ENCODE measurements at places on chromosomes 4 and X.

GRCh38 chr4:26148927-26149326 is 171.9 kb upstream of the RBPJ start:
- no peak for DNase-seq

- DNase-seq = no peak
Observed at GRCh38 chrX:124641737-124642491, 295.6 kb downstream of the SH2D1A start.

DNA sequence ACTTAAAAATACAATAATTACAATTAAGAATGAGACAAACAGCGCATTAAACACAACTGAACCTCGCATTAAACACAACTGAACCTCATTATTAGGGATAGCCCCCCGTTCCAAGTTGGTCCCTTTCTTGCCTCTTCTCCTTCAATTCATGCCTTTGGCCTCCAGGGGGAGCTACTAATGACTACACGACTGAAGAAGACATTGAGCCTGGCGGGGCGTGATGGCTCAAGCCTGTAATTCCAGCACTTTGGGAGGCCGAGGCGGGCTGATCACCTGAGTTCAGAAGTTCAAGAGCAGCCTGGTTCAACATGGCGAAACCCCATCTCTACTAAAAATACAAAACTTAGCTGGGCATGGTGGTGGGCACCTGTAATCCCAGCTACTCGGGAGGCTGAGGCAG is 56.4 kb upstream of the NWD2 start:
- no peak for DNase-seq

DNA sequence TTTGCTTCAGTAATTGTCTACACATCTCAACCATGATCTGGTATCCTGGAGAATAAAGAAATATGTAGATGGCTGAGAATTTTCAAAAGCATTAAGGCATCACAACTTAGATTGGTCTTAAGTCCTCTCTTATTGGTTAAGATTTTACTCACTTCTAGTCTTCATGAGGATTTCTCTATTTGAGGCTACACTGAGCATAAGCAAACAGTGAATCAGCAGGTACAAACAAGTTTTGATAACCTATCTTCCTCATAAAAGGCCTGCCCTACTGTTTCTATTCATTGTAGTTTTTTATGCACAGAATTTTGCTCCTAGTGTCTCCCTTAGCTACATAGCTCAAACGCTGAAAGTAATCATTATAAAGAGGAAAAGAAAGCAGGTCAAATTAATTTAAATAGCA is 460.7 kb upstream of the RPS6KA3 start:
- no peak for DNase-seq

DNA sequence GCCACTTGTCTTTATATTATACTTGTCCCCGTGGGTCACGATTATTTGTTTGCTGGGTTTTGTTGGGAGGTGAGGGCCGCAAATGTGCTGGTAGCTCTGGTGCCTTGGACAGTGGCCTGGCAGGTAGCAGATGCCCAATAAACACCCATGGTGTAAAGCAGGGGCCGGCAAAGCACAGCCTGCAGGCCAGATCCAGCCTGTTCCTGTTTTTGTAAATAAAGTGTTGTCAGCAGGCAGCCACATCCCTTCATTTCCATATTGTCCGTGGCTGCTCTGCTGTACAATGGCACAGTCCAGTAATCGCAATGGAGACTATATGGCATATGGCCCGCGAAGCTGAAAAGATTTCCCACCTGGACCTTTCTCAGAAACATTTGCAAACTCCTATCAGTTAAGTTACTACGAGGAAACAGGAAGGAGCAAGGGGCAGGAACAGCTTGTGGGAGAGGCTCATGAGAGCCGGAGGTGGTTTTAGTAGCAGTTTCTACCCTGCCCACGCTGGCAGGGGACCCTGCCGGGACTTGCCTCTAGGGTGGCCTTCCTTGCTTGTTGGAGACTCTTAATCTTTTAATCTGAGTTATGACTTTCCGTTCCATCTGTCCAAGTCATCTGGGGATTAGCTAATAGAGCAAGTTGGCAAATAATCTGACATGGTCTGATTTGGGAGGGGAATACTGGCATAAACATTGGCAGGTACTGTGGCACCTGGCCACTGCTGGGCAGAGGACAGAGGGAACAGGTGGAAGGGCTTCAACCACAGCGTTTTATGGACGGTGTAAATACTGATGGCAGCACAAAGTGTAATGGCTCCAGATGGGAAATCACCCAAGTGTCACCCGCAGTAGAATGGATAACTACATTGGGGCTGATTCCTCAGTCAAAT is 19.6 kb downstream of the CLCN4 start:
- no peak for DNase-seq

DNA sequence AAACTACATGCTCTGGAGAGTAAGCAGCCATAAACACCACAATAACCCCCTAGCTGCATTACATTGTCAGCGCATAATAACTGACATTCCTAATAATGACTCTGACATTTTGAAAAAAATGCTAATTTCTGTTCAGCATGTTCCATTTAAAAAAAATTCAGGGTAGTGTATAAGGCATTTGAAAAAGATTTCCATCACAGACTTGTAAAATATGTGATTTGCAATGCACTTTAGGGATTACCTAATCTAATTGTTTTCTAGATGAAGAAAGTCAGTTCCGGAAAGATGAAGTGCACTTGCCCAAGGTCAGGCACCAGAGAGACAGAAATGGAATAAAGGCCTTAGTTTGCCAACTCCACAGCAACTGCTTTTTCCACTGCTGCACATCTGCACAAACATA is 55.3 kb downstream of the FANCB start:
- DNase-seq = no peak

DNA sequence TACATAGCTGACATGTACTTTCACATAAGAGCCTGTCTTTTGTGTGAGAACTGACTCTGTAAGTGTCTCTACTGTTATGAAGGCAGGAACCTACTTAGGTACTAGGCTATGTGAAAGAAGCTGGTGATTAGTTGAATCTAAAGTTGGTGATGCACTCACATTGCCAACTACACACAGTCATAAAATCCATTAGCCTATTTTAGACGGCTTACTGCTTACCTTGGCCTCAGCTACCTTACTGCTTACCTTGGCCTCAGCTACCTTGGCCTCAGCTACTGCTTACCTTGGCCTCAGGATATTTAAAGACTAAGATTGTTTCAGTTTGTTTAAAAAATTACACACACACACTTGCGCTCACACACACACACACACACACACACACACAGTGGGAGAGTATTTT is 549.7 kb downstream of the IL1RAPL1 start:
- DNase-seq = no peak

- no peak for DNase-seq
Observed at GRCh38 chrX:119145241-119145653, 17.6 kb upstream of the KIAA1210 start.

GRCh38 chr4:47221721-47222120 is 190.4 kb downstream of the GABRB1 start:
- no peak for DNase-seq

DNA sequence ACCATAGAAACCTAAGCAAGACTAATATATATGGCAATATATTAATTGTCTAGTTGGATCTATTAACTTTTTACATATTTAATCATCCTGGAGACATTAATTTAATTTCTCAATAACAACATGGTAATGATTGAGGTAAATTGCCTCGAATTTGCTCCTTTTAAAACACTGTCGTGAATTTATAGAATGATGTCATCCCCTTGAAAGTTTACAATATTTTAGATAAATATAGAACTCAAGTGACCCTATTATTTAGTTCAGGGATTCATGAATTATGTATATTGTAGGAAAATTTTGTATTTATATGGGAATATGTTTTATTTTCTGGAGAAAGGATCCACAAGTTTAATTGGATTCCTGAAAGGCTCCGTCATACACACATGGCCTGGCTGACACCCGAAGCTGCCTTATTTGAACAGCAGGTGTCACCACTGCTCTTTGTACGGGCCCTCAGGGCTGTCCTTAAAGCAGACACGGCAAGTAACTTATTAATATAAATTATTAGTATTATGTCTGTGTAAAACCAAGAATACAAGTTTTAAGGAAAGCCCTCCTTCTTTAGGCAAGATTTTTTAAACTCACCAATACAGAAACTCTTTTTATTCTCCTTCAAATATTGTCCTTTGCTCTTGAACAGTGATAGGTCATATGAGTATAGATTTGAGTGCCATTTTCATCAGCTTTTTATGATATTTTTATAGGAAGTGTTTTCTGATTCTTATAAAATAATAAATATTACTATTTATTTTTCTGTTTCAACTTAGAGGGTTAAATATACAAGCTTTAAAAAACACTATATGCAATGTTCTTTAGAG is 1.9 kb upstream of the PLRG1 start:
- DNase-seq = peak; percentile 49

- no peak for DNase-seq
Observed at GRCh38 chr4:158722291-158722916, 792 bp downstream of the PPID start.

DNA sequence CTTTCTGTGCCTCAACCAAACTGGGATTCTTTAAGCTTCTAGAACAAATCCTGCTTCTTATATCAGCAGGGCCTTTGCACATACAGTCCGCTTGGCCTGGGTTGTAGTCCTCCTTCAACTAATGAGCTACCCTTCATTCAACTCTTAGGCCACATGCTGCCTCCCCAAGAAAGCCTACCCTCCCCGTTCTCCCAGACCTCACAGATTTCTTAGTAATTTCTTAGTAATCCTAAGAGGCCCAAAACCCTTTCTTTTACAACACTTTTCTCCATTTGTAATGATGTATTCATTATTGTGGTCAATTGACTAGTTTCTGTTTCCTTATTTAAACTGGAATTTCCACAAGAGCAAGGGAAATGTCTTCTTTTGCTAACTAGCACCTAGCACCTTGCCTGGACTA is 233.1 kb downstream of the PPP1R2C start:
- no peak for DNase-seq

GRCh38 chr4:93061826-93062225 is 758.1 kb downstream of the GRID2 start:
- no peak for DNase-seq

DNA sequence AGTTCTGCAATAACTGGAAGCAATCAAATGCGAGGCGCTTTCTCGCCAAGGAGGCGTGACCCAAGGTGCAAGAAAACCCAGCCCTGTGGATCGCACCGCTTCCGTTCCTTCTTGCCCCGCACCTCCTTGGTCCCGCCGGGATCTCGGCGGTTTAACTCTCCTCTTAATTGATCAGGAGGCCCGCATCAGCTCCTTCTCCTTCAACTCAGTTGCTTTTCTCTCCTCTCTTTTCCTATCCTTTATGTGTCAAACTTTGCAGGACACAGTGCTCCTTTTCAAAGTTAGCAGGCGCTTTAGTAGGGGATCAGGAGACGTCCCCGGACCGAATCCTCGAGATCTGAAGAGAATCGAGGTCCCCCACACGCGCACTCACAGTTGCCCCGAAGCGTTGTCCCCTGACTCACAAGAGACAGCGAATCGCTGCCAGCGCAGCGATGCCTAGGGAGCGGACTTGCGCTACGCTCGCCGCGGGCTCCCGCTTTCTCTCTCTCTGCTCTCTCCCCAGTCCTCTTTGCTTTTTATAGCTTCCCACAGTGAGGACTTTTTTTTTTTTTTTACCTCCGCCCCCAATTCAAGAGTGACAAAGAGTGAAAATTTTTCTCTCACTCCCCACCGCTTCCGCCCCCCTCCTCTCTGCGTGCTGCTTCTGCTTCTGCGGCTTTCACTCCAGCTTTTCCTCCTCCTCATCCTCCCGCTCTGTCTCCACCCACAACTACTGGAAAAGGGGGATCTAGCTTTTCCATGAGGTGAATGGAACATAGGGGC is at the start of gene DKK2:
DKK2 (minus strand) TSS at position 495 of the 765 bp plus-strand sequence. CDS start 722 bp downstream, outside the sequence.
- no peak for DNase-seq

- no peak for DNase-seq
Observed at GRCh38 chrX:139720136-139720535, 12.2 kb upstream of the MCF2 start.

DNA sequence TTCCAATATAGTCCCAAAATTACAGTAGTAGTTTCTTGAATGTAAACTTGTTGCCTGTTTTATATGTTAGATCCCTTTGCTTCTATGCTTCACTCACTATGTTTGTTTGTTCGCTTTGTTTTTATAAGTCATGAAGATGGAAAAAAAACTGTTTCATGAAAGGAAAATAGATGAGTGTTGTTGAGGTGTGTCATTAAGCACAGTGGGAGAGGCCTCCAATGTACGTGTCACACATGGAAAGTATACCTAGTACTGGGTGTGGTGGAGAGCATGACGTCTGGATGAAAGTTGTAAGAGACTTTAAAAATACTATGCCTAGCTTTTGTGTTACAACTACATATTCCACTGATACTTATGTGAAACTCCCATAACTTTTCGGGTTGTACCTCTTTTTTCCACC is 28.4 kb downstream of the PLS3 start:
- no peak for DNase-seq

GRCh38 chr4:145003675-145004074 is 94.3 kb downstream of the ANAPC10 start:
- DNase-seq = no peak

- DNase-seq = no peak
Observed at GRCh38 chr4:93317561-93317960, 511.0 kb upstream of the ATOH1 start.

DNA sequence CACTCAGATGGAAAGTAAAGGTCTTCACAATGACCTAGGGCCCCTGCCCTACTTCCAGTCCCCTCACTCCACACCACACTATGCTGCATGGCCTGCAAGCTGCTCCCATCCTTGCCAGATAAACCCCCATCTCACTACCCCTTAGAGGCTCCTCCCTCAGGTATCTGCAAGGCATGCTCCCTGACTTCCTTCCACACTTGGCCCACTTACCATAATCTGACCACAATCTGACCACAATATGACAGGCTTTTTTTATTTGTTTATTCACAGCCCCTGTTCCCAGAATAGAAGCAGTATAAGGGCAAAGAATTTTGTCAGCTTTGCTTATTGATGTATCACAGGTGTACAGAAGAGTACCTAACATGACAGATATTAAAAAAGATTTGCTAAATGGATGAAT is 124.7 kb downstream of the CAMK2D start:
- no peak for DNase-seq

DNA sequence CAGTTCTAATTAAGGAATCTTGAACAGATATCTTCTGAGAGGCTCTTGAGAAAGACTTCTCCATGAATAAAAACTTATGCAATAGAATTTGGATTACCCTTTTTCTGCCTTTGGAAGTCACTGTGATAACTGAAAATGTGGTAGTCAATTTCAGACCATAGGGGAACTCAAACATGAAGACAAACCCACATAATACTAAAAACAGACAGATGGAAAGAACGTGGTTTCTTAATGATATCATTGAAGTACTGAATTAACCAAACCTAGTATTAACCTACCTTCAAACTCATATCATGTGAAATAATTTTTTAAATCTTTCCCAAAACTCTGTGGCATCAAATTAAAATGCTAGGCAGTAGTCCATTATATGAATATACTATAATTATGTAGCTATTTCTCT is 153.5 kb downstream of the CAMK2D start:
- DNase-seq = no peak

GRCh38 chrX:15838017-15838416 is 16.6 kb downstream of the AP1S2 start:
- no peak for DNase-seq
